LNCaP clone FGC (cell line): ENCODE measurements at places on chromosomes 2 and 18.

- DNase-seq: no peak
Measured at GRCh38 chr2:12719400-12720277, 2.9 kb downstream of the TRIB2 start.

- peak; percentile 18 for DNase-seq
Measured at GRCh38 chr2:231991664-231992063, 30.2 kb downstream of the DIS3L2 start.

DNA sequence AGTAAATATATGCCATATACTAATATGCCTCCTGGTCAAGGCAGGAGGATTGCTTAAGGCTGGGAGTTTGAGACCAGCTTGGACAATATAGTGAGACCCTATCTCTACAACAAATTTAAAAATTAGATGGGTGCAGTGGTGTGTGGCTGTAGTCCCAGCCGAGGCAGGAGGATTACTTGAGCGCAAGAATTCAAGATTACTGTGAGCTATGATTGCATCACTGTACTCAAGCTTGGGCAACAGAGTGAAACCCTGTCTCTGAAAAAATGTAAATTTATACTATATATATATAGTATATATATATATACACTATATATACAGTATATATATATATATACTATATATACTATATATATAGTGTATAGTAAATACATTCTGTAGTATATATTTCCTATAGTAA lies 30.0 kb upstream of the NPC1 start:
- no peak for DNase-seq

DNA sequence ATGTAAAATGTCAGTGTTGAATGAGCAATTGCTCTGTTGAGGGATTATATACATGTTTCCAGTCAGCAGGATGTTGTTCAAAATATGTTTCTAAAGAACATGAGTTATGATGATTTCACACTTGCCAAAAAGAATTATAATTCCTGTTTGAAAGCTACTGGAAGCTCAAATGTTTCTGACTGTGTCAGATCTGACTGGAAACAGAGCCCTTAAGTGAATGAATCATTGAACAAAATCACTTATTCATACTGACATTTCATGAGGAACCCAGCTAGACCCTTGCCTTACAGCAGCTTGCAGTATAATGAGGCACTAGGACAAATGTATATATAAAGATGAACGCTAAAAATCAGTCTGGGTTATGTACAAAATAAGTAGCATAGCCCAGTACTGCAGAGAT lies 35.4 kb upstream of the ITGAV start:
- DNase-seq: no peak

- no peak for DNase-seq
Measured at GRCh38 chr18:24380163-24380747, 17.4 kb downstream of the OSBPL1A start.

GRCh38 chr2:58042486-58042970 lies 4.1 kb upstream of the VRK2 start:
- DNase-seq: no peak

- no peak for DNase-seq
Measured at GRCh38 chr2:120294008-120294340, 41.3 kb downstream of the RALB start.

- DNase-seq: peak; percentile 46
Measured at GRCh38 chr18:47772374-47773248, 157.8 kb downstream of the SMAD2 start.

DNA sequence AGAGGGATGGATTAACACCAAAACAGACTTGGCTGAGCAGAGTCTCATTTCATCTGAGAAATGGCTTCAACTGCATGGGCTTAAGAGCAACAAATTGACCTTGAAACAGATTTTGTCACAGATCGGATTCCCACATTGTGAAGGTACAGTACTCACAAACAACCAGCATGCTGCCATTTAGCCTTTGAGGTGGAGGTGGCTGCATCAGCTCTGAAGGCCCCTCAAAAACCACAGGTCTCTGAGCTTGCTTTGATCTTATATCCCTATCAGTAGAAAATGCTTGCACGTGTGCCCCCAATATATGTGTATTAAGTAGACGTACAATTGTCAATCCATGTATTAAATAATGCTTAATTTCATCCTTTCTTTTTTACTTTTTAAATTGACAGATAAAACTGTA lies 6.2 kb downstream of the VWA3B start:
- DNase-seq: no peak

DNA sequence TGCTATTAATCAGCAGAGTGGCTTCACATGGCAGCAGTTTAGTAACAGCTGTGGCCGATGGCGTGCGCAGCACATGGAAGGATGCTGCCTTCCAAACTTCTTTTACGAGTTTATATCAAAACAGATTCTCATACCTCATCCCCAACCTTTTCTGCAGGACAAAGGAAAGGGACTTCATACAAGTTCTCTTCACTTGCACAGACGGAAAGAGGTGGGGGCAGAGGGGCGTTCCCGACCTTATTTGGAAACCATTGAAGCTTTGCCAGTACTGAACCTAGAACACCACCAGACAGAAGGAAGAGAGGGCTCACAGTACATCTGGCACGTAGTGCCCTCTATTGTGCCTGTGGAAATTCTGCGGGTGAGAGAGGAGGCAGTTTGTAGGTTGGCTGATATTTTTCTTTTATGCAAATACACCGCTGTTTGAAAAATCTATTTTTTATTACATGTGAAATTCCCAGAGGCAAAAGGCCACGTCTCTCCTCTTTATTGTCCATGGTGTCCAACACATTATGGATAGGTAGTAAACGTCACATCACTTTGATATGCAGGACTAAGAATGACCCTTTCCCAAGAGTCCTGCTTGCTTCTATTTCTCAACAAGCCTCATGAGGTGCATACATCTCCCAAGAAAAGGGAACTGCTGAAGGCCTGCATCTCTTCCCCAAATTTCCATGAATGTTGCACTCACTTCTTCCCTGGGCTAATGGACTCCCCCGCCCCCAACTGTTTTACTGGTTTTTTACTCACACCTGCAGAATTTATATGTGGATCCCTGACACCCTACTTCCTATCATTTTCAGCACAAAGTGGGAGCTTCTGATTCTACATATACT lies 31.3 kb downstream of the COLEC12 start:
- DNase-seq: no peak

DNA sequence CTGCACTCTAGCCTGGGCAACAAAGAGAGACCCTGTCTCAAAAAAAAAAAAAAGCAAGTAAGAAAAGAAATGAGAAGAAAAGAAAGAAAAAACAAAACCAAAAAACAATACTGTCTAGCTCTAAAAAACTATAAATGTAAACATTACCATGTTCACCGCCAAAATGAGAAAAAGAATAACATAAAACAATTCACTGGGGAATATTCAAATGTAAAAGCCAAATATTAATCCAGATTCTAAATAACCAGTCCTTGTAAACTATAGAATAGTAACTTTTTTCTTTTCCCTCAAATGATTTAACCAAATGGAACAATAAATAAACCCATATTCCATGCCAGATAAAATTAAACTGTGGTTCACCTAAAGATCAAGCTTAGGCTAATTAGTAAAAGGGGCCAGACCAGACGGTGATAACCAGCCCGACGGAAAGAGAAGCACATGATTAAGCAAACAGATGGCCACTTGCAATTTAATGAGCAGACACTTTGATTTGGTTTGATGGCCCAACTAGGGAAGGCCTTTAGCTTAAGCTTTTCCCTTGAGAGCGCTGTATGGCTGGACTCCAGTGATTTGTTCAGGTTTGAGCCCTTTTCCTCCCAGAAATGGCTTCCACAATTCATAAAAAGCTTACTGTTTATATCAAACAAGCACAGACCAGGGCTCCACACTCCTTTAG lies 39.4 kb upstream of the ZNF397 start:
- no peak for DNase-seq
